ENCODE measurements at places on chromosomes 7 and 10.
A peak's percentile ranks its signal among the peaks of the same experiment; 100 is the strongest.

DNA sequence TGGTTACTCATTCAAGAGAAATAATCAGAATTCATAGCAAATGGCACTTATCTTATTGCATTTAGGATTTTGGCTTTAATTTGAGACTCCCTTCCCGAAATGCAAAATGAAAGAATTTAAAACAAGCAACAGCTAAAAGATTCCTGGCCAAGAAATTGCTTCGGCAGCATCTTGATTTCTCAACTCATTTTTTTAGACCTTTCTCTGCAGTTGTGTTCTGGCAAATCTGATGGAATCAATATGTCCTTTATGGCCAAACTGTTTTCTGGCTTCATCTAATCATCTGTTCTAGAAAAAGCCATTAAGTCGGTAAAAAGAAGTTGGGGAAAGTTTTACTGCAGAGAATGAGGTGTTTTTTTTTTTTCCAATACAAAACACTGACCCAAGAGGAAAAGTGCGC, 172.1 kb downstream of the SLC16A9 start:
- DNase-seq, result no peak

GRCh38 chr7:29989257-29989995, at the start of gene SCRN1:
Gene SCRN1 (minus strand): TSS chr7:29989801. CDS start chr7:29969067, 20,734 bp downstream.
- DNase-seq, result no peak

DNA sequence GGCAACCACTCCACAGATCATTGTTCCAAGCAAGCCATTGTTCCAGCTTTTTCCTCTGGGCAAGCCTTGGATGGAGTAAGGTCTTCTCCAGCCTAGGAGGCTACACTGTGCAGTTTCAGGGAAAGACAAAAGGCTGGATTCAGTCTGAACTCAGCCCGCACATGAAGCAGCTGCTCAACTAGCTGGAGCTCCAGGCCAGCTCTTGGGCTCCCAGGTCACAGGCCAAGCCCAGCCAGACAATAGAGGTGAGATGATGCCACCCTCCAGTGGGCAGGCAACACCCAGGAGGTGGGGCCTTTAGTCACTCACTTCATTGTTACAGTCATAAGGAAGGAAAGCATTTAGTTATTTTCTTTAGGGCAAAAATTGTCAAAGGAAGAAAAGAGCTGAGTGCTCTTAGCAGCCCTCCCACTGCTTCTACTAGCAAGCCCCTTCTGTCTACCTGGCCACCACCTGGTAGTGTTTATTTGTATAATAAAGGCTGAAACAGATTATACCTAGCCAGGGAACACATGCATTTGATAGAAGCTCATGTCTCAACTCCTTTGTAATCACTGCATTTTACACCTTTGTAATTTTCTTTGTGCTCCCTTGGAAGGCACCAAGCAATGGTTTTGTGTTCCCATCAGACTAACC, 253.4 kb downstream of the WDR11 start:
- DNase-seq, result no peak

DNA sequence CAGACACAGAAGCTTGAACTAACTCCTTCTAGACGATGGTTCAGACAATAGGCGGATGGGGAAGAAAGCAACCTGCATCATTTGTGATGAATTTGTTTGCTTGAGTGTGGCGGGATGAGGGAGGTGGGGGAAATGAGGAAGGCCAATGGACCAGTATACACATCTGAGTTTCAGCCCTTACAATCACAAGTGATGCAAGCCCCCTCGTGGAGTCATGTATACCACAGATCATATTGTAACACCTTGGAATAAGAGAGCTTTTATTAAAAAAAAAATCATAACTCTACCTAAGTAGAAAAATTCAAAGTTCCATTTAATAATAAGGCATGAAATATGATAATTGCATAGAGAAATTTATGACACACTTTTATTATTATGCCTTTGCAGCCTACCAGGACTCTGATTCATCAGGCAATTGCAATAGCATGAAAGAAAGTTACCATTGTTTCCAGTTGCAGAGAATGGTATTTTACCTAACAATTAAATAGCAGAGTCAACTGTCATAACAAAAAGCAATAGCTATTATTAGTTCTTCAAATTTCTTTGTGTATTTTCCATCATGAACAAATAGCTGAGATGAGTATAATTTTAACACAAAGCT, 230.2 kb upstream of the AKR1E2 start:
- DNase-seq, result no peak

GRCh38 chr10:13270877-13271551, 28.9 kb downstream of the PHYH start:
- no peak for DNase-seq

GRCh38 chr7:85172530-85172941, 14.3 kb downstream of the SEMA3D start:
- DNase-seq, result no peak

DNA sequence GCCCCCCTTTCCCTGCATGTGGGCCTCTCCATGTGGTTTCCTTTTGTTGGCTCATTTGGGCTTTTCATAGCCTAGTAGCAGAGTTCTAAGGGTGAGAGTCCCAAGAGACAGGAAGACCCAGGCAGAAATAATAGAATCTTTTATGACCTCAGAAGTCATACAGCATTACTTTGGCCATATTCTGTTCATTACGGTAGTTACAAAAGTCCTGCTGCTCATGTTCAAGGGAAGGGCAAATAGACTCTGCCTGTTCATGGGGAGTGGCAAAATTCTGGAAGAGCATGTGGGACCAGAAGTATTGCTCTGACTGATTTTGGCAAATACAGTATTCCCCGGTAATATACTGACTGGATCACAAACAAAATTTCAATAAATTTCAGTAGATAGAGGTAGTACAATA, 910.3 kb downstream of the LRMDA start:
- no peak for DNase-seq

GRCh38 chr10:9103301-9103700, 1048.8 kb downstream of the GATA3 start:
- DNase-seq, result no peak

- no peak for DNase-seq
Observed at GRCh38 chr7:141695803-141696289, 6.1 kb downstream of the DENND11 start.

DNA sequence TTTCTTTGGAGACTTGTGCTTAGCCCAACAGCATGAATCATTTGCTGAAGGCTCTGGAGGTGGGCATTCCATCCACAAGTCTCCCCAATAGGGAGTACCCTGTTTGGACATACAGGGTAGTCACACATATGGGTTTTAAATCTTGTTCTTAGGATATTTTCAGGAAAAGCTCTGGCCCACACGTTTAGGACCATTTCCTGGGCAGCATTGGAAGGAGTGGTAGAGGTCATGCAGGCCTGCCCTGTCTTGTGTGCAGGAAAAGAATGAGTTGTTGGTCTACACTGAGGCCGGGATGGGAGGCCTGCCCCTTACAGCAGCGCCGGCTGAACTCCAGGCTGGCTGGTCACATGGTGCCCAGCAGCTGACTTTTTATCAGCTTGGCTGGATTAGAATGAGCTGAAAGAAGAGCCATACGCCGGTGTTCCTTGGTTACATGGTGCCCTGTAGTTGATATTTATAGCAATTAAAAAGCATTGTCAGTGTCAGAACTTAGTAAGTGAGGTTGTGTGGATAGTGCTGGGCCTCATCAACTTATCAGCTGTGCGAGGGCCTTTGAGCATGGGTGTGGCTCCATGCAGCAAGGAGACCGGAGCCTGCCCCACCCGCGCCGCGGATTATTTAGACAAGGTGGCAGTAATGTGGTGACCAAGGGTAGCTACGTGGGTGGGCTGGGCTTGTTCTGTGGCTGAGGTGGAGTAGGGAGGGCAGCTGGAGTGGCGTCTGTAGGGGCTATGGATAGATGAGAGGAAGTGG, 28.6 kb downstream of the OGDH start:
- no peak for DNase-seq

DNA sequence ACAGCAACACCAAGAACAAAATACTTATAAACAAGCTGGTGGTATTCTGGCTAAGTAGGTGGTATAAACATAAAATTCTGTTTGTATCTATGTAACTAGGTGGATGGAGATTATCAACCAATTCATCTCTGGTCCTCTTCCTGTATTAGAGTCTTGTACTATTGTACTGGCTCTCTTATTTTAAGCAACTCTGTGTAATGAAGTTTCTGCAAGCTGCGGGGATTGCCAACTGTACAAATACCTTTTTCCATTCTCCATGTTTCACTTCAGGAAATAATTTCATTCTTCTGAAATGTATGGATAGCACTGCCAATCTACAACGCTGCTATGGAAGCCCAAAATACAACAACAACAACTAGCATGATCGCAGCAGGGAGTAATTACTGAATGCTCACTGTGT, 44.8 kb downstream of the JAZF1 start:
- no peak for DNase-seq

GRCh38 chr10:128723631-128724205, 597.5 kb upstream of the MKI67 start:
- no peak for DNase-seq

DNA sequence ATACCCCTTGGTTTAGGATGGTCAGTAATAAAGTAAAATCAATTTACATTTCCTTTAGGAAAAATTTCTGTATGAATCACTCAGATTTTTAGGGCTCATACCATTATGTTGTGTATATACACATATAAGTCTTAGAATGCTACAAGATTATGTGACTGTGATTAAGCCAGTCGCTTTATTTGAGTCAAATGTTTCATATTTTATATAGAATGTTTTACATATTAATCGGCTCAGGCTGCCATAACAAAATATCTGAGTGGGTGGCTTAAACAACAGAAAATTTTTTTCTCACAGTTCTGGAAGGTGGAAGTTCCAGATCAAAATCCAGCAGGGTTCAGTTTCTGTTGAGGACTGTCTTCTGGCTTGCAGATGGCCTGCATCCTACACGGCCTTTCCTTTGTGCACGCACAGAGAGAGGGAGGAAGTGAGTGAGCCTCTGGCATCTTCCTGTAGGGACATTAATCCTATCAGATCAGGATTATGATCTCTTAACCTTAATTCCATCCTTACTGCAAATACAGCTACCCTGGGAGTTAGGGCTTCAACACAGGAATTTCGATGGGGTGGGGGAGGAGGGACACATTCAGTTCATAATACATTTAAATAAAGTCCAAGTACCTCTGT, 198.0 kb downstream of the PHF14 start:
- no peak for DNase-seq

GRCh38 chr10:97915346-97916131, 65.9 kb downstream of the GOLGA7B start:
- peak; percentile 57 for DNase-seq

DNA sequence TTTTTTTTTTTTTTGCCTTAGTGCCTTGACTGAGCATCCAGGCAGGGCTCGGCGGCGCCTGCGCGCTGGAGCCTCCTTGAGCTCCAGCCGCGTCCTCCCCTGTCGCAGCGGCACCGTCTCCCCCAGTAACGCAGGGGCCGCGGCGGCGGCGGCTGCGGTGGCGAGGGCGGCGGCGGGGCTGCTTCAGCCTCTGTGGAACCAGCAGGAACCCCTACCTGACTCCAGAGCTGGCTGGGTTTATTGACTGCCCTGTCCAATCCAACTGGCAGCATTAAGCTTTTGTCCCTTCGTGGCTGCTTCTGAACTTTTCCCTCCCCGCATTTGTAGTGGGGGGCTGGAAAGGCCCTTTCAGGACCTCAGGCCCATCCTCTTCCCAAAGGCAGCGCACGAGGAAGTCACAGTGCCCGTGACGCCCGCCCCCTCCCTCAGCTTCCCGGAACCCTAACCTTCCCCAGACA, at the start of gene GPR85:
TSS of gene GPR85 (minus strand) at position 397 of the 458 bp plus-strand sequence. CDS start 2,106 bp downstream, outside the sequence.
- DNase-seq, result no peak

Measured in breast epithelium (tissue), 4 donors.